ENCODE measurements at places on chromosomes 4 and X.

DNA sequence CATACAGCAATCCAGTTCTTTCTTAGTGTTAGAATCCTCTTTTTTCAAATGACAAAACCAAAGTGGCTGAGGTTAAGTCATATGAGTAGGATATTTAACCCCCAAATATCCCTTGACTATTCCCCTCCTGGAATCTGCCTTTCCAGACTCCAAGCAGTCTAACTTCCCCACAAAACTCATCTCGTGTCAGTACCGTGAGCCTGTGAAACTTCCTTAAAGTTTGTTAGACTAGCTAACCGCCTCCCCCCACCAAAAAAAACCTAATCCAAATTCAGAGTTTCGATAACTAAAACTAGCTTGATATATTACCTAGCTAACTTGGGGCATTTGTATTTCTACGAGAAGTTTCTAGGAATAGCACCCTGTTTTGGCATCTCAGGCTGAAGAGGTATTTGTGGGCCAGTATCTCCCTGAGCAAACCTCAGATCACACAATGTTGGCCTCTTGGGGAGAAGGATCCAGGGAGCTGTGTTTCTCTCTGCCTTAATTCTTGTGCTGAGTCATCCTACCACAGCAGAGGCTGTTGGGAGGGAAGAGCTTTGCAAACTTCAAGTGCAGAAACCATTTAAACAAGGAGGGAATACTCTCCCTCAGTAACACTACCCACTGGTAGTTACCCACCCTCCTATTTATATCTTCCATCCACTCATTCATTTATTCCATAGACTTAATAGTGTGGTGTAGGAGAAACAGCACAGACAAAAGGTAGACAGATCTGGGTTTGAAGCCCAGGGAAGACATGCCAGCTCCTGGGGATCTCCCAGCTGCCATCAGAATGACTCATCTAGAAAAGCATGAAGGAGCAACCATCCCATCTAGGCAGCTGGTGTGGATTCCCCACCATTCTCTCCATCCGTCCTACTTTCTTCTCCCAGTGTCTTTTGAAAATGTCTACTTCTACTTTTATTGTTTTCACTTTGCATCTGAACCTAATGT, 39.3 kb upstream of the TXK start:
- peak; percentile 86 for DNase-seq

- no peak for DNase-seq
Observed at GRCh38 chrX:84259868-84260267, 71.9 kb upstream of the RPS6KA6 start.

GRCh38 chrX:23493941-23494374, 159.3 kb downstream of the PTCHD1 start:
- DNase-seq = no peak

DNA sequence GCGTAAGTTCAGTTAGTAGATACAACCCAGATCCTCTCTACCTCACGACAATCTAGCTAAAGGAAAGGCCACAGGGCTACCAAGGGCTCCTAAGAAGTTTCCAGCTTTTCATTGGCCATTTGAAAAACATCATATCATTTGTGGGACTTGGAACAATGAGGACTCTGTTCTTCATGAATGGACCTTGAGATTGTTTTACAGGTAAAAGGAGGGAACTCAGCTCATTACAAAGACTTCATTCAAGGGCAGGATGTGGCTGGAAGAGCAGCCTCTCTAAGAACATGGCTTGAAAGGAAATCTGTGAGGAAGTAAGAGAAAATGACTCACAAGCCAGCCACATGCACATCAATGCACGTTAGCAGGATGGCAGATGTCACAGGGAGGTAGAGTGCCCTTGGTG, 105.9 kb upstream of the SLC7A11 start:
- DNase-seq = no peak

- peak; percentile 75 for DNase-seq
Observed at GRCh38 chrX:49915361-49916222, 6.8 kb upstream of the CLCN5 start.

GRCh38 chrX:17817251-17817650, 43.8 kb downstream of the RAI2 start:
- DNase-seq = no peak

- DNase-seq = peak; percentile 46
Observed at GRCh38 chr4:146442801-146443200, 78.9 kb downstream of the SLC10A7 start.

- no peak for DNase-seq
Observed at GRCh38 chrX:130299279-130300009, 30.7 kb upstream of the ZNF280C start.

- DNase-seq = peak; percentile 61
Observed at GRCh38 chr4:80138551-80139538, 58.5 kb upstream of the PRDM8 start.

- no peak for DNase-seq
Observed at GRCh38 chr4:110915301-110915700, 292.4 kb upstream of the PITX2 start.
